ENCODE measurements at places on chromosomes 11 and 22. TPM values are rescaled to one million over a fixed set of nuclear protein-coding genes. Genes with fewer than 3 reads are reported as not detected.

The SLC25A45 gene
- polyA plus RNA-seq, result 9.2 TPM

- no peak for DNase-seq
Measured at GRCh38 chr11:534396-535209, 773 bp downstream of the HRAS start.

The TPBGL gene
- polyA plus RNA-seq, result 0.14 TPM

GRCh38 chr11:33187998-33188722 lies 26.9 kb upstream of the CSTF3 start:
- no peak for DNase-seq

DNA sequence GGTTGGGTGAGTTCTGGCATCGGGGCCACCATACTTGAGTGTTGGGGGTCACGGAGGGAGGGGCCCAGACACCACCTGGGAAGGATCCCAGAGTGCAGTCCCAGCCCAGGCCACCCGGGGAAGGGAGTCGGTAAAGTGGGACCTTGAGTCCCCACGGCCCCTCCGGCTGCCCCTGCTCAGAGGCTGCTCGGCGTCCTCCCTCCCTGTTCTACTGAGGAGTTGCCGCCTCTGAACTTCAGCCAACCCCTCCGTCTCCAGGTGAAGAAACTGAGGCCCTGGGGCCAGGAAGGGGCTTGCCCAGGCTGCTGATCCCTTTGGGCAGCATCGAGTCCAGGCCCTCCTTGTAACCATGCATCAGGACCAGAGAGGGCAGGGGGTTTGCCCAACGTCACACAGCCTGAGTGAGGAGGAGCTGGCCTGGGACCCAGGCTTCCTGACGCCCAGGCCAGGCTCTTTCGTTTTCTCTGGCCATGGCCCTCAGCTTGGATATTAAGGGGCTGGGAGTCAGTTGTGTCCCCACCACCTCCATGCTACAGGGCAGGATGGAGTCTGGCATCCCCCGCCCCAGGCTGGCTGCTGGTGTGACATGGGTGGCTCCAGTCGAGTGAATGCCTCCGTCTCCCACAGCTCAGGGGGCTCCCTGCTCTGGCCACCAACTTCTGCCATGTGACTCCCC lies 1.3 kb downstream of the PARVG start:
- DNase-seq, result no peak

The KRTAP5-9 gene
- polyA plus RNA-seq, result 0.95 TPM

GRCh38 chr11:57214098-57214417 lies 23.0 kb downstream of the APLNR start:
- DNase-seq, result no peak

The CRYBB3 gene
- polyA plus RNA-seq, result not detected

GRCh38 chr11:100676901-100677300 lies 10.2 kb upstream of the ARHGAP42 start:
- DNase-seq, result no peak

- no peak for DNase-seq
Measured at GRCh38 chr11:78653294-78653909, 78.7 kb upstream of the NARS2 start.

The PRR33 gene
- 0.26 TPM for polyA plus RNA-seq

DNA sequence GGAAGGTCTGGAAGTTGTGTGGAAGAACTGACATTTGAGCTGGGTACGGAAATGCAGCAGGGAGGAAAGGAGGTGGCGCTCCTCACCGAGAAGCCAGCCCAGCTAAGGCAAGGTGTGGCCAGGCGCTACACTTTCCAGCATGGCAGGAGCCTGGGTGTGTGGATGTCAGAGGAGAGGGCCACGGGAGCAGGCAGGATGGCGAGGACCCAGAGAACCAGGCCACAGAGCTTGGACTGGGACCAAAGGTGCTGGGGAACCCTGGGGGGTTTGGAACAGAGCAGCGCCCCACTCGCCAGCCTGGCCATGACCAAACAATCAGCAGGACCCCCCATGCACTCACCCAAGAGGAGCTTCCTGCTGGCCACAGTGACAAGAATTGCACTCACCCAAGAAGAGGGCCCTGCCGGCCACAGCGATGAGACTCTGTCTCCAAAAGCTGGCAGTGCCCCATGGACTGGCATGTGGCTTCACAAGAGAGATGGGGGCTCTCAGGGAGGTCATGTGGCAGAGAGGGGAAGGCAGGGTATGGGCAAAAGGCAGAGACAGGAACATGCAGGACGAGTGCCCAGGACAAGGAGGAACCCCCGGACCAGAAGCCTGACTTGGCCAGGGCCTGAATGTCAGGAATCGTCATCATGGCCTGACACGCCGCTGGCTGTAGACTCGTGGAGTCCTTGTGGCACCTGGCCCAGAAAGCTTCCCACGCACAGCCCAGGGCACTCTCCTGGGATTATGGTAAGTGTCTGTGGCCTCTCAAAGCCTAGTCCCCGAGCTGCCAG lies 45.4 kb downstream of the IGF2 start:
- DNase-seq, result no peak

The MUC5B gene
- polyA plus RNA-seq, result not detected

GRCh38 chr11:57562596-57562995 lies 4.9 kb downstream of the UBE2L6 start:
- no peak for DNase-seq

- DNase-seq, result no peak
Measured at GRCh38 chr22:37126882-37127281, 17.4 kb upstream of the TMPRSS6 start.

DNA sequence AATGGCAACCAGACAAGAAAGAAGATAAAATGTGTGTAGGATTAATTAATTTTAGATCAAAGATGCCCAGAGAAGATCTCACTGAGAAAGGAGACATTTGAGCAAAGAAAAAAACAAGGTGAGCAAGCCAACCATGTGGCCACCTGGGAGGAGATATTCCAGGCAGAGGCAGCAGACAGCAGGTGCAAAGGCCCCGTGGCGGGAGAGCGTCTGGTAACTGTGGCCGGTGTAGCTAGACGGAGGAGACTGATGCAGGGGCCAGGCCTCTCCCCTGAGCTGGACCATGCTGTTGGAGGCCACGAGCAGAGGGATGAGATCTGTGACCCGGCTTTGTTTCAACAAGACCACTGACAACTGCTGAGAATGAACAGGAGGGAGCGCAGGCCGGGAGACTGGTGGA lies 23.6 kb downstream of the NECTIN1 start:
- no peak for DNase-seq

The GUCY1A2 gene
- 5.2 TPM for polyA plus RNA-seq

The FUT4 gene
- polyA plus RNA-seq, result 5.6 TPM

The FOXRED2 gene
- polyA plus RNA-seq, result 27.7 TPM

The PKP3 gene
- polyA plus RNA-seq, result 9.1 TPM

DNA sequence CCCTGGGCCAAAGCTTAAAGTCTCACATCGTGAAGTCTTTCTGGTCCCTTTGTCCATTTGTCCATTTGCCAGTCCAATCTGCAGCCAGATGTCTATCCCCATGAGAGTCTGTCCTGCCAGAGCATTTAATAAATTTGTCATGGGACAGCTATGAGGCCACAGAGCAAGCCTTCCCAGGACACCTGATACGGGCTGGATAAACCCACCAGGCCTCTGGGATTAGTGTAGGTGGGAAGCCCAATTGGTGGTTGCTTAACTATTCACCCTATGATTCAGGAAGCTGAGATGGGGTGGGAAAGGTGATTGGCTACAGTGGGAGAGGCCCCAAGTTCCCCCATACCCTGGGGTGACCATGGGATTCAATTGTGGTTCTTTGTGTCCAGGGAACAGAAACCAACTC lies 39.9 kb downstream of the MYEOV start:
- no peak for DNase-seq

The YAP1 gene
- polyA plus RNA-seq, result 179 TPM

DNA sequence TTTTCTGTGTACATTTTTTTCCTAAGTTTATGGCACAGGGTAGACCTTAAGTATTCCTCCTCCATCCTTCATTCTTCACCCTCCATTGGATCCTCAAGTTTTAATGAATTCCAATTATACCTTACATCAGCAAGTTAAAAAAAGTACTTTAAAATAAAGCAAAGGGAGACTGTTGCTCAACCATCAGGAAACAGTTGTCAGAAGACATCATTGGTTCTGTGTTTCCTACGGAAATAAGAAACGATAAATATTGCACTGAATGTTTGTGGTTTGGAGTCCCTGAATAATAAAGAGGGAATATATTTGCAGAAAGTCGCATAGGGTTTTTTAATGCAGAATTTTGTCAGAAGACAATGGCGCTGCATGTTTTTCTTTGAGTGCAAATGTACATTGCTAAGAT lies 28.1 kb upstream of the LDHA start:
- no peak for DNase-seq

DNA sequence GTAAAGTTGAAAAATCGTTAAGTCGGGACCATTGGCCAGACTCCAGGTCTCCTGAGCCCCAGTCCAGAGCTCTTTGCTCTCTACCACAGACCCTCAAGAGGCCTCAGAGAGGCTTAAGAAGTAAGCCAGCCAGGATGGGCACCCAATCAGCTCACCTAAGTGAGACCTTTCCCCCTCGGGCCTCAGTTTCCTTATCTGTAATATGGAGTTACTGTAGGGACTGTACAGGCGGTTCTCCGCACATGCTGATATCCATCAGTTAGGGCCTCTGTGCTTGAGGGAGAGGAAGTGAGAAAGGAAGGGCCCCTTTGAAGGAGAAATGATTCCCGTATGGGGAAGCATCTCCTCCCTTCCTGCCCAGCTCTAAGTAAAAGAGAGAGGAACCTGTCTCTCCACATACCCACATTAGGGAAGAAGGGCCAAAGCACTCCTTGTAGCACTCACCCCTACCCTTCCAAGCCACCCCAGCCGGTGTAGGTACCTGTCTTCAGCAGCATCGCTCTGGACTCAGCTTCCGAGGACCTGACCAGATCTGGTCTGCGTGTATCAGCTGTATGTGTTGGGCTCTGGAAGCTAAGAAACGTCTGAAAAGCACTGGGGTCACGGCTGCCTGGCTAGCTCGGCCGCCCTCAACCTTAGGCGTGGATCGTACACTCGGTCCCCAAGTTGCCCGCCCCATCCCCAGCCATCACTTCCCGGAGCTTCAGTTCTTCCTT lies 653 bp downstream of the NAGA start:
- DNase-seq, result no peak

GRCh38 chr22:37916311-37916710 lies 10.2 kb downstream of the MICALL1 start:
- no peak for DNase-seq

GRCh38 chr22:48711031-48711431 lies 1116.6 kb downstream of the BRD1 start:
- no peak for DNase-seq

- DNase-seq, result no peak
Measured at GRCh38 chr11:26851696-26852095, 129.8 kb upstream of the SLC5A12 start.

The CREB3L1 gene
- polyA plus RNA-seq, result 20.9 TPM

DNA sequence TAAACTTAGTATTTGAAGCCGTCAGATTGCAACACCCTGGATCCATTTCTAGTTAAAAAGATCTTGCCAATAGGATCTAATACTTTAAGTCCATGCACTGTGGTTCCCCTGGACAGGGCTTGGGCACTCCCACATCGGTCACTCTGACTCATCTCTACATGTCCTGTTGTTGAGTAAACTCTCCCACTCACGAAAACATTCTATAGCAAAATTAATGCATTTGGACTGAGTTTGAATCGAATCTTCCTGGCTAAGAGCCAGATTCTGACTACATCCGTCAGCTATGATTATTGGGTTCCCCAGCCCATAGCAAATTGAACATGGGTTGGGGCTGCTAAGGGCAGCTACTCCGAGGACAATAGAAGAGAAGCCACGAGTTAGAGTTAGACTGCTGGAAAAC lies 182.1 kb upstream of the SORL1-AS1 start:
- no peak for DNase-seq

The HOATZ gene
- not detected for polyA plus RNA-seq

The OPCML gene
- polyA plus RNA-seq, result 10.1 TPM

The FZD4 gene
- 72.1 TPM for polyA plus RNA-seq

Data from left renal pelvis (tissue), 4 donors.